ENCODE measurements at places on chromosomes 1 and 21. TPM values are rescaled to one million over a fixed set of nuclear protein-coding genes. Genes with fewer than 3 reads are reported as not detected.

DNA sequence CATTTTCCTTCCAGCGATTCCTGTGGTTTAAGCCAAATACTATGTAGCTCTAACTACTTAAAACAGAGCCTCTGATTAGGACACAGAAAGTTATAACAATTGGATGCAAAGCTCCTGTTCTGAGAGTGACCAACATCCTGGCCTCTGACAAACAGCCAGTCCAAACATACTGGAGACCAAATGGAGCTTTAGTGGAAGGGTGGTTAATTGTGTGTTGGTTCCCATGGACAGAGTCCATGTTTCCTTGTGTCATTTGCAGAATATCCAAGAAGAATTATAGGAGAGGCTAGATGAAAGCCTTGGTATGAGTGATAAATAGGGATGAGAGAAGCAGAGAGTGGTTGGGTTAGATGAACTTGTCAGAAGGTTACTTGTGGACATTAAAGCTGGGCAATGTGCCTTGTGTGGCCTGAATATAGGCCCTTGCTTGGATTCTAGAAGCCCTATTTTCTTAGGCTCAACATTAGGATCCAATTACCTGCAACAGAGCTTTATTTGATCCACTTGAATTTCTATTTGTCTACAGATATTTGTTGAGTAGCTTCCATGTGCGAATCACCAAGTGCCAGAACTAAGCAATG lies 180.5 kb upstream of the GORAB start:
- no peaks in the 10 kb centered on the region for H3K4me1 ChIP-seq
- no peaks in the 10 kb centered on the region for H3K36me3 ChIP-seq
- H3K4me3 ChIP-seq: no peak overlapping the region
- DNase-seq: no peak
- H3K27me3 ChIP-seq: no peaks in the 10 kb centered on the region
- H3K27ac ChIP-seq: no peak overlapping the region

The SEC16B gene
- 9.7 TPM for total RNA-seq

The GNG4 gene
- 0.17 TPM for total RNA-seq

DNA sequence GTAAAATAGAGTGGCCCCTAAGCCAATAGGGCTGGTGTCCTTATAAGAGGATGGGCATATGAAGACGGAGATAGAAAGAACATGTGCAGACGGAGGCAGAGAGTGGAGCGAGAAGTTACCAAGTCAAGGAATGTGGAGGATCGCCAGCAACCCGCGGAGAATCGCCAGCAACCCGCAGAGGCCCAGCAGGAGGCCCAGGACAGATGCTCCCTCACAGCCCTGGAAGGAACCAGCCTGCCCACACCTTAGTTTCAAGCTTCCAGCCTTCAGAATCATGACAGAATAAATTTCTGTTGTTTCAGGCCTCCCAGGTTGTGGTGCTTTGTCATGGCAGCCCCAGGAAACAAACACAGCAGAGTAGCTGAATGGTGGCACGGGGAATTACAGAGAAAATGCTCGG lies 9.6 kb downstream of the CLDN14 start:
- H3K27ac ChIP-seq: no peak overlapping the region
- no peaks in the 10 kb centered on the region for H3K36me3 ChIP-seq
- no peak for DNase-seq
- no peak overlapping the region for H3K4me3 ChIP-seq
- no peaks in the 10 kb centered on the region for H3K27me3 ChIP-seq

The LCE6A gene
- not detected for total RNA-seq

DNA sequence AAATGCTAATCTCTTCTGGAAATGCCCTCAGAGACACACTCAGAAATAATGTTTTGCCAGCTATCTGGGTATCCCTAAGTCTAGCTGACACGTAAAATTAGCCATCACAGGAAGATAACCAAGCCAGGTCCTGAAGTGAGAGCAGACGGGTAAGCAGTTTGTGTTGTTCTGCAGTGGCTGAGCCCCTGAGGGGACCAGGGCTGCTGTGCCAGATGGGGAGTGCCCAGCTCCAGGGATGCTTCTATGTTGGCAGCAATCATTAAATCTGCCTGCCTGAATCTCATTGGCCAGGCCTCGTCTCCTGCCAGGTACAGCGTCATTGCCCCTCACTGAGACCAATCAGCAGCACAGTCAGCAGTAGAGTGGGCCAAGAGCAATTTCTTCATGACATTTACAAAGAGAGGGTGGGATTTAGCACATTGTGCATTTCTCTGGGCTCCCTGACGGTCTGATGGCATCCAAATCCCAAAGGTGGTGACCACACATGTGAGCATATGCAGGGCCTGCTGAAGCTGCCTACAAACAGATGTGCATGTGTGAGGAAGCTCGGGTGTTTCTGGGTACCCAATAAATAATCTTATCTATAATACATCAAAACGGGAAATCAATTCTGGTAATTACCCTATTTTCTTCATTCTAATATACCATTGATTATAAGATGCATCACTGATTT lies 58.7 kb upstream of the LRRN2 start:
- H3K4me1 ChIP-seq: no peaks in the 10 kb centered on the region
- H3K27me3 ChIP-seq: no peaks in the 10 kb centered on the region
- no peak for DNase-seq
- no peak overlapping the region for H3K4me3 ChIP-seq
- H3K36me3 ChIP-seq: no peaks in the 10 kb centered on the region
- no peak overlapping the region for H3K27ac ChIP-seq

The IL19 gene
- total RNA-seq: not detected

Measured in spleen (tissue), 13 donors.